NCI-H1930 (cell line): ENCODE measurements at places on chromosomes 6 and 20.

- no peak for DNase-seq
These were observed 31.2 kb downstream of the TREML1 start for GRCh38 chr6:41122918-41123317.

GRCh38 chr20:46206992-46207549 is 89.0 kb downstream of the CD40 start:
- DNase-seq: no peak

DNA sequence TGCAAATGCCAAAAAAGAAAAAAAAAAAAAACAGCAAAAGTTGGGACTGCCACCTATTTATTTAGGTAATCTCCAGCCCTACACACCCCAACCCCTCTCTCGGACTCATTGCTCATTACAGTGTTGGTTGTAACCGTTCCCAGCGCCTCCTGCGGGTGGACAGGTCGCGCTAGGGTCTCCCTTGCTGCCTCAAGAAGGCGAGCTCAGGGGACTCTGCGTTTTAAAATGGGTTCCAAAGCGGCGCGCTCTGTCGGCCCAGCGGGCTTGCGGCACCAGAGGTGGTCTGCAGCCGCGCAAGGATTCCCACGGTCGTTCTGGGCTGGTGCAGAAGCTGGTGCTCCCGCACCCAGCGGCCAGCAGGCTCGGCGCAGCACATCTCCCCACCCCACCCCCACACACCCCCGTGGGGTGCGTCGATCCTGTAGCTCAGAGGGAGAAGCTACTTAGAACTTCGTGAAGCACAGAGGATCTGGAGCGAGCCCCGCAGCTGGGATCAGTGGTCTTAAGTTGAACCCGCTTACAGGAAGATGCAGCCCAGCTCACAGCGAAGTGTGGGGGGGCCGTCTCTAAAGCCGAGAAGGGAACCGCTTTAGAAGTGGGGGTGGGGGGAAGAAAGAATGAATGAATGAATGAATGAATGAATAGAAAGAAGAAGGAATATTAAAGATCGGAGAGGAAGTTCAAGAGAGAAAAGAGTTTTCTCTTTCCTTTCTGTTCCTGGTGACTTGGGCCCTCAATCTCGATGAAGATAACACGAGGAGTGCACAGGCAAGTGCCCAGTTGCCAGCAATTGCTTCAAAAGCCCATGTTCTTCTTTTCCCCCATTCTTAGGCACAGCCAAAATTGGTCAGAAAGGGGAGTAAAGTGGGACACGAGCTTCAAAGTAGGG is 780 bp downstream of the TFAP2A start:
- no peak for DNase-seq

GRCh38 chr20:61220131-61220530 is 31.9 kb upstream of the CDH4 start:
- no peak for DNase-seq

DNA sequence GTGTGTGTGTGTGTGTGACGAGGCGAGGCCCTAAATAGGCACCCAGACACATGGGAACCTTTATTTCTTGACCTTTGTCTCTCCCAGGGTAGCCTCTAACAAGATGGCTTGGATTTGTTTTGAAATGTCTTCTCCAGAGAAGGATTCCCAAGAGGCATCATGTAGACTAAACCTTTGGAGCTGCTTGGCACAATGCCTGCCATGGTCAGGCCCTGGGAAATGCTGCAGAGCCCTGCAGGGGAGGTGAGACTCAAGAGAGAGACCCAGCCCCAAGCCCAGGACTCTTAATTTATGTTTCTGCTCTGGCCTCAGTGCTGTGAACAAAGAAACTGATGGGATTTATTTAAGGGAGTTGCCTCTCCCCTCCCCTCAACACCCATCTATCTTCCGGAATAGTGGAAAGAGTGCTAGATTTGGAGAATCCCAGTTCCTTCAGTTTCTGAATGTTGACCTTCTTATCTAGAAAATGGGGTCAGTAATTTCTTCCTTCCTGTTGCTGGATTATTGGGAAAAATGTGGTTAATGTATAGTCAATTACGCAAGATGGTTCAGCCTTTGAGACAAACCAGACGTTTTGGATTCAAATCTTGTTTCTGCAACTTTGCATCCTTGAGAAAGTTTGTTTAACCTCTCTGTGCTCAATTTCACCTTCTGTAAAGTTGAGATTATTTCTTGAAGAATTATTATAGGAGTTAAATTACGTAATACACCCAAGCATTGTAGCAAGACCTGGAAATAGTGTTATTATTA is 434.8 kb downstream of the MAFB start:
- DNase-seq: no peak

- DNase-seq: no peak
These were observed 228.9 kb upstream of the SMLR1 start for GRCh38 chr6:130598021-130598989.

DNA sequence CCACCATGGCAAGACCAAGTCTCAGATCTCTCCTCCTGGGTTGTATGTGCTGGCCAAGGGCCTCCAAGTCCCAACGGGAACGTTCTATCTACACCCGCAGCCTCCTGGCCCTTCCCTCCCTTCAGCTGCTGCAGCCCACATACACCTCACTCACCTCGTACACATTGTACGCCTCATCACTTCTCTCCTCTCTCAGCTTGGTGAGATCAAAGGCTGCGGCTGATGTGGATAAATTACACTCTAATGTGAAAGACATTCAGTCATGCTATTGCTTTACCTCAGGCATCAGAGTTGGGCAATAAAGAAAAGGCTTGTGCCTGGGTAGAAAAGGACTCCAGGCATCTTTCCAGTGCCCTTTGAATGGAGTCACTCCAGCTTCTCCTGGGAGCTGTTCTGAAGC is 135.3 kb upstream of the FOXQ1 start:
- no peak for DNase-seq

- no peak for DNase-seq
These were observed 24.1 kb downstream of the HECA start for GRCh38 chr6:139159016-139159415.

DNA sequence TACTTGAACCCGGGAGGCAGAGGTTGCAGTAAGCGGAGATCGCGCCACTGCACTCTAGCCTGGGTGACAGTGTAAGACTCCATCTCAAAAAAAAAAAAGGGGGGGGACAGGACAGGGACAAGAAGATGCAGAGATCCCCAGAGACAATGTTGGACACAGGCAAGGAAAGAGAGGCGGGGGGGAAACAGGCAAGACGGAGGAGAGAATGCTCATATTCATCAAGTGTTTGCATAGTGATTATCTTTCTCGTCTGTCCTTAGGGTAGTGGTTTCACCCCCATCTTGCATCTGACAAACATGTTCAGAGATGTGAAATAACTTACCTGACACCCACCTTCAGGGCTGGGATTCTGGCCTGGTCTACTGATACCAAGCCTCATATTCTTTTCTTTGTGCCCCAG is 29.0 kb downstream of the CHMP4B start:
- DNase-seq: no peak

DNA sequence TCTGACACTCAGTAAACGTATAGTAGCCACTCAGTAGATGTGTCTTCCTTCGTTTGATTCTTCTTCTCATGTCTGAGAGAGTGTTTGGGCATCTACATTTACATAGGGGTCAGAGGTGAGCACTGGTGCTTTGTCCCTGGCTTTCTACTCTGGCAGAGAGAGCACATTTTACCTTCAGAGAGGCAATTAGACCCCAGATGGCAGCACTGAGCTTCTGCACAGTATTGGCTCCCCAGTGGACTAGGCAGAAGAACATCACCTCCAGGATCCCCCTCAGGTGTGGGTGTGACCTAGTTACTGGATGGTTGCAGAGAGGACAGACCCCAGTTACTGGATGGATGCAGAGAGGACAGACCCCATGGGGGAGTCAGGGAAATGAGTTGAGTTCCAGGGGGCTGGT is 327.2 kb downstream of the DHX35 start:
- DNase-seq: no peak

DNA sequence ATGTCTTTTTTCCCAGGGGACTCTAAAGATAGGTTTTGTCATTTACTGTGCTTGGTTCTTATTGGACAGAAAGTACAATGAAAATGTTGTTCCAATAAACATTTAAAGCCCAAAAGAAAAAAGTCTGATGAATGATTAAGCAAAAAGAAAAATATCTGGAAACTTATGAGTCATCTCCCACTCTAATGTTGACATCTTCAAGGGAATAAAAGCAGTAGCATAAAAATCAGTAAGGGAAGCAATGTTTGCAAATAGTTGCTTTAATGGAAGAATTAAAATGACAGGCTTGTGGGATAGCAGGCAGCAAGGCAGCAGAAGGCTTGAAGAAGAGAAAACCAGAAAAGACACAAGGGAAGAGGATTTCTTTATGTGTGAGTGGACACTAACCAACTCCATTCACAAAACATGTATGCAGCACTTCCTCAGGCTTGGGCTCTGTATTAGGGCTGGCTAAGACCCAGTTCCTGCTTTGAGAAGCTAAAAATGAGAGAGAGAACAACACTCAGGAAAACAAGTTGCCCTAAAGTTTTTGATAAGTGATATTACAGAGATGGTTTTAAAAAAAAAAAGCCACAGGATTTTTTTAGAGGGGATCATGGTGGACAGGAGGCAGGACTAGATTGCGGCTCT is 263.2 kb upstream of the NT5E start:
- DNase-seq: no peak

DNA sequence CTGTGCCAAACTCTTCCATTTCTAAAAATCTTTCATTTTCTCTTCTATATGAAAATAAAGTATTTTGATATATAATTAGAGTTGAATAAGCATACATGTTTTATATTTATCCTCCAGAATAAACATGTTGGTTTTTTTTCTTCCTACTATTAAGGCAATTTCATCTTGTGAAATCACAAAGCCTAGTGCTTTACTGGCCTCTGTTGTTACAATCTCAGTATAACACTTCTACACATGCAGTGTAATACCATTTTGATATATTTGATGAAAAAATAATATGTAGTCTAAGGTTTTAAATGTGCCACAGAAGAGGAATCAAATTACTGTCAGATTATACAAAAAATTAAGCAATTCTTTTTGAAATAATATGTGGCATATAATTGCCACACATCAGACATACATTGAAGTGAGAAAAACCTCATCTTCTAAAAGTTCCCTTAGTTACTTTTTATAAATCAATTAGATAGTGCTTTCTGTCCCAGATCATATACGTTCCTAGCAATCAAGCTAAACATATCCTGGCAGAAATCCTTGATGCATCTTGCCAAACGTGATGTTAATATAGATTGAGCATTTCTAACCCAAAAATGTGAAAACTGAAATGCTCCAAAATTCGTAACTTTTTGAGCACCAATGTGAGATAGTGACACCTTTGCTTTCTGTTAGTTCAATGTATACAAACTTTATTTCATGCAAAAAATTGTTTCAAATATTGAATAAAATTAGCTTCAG is 225.1 kb upstream of the MANEA start:
- DNase-seq: no peak

- DNase-seq: no peak
These were observed 10.9 kb upstream of the PKIG start for GRCh38 chr20:44571362-44571988.

DNA sequence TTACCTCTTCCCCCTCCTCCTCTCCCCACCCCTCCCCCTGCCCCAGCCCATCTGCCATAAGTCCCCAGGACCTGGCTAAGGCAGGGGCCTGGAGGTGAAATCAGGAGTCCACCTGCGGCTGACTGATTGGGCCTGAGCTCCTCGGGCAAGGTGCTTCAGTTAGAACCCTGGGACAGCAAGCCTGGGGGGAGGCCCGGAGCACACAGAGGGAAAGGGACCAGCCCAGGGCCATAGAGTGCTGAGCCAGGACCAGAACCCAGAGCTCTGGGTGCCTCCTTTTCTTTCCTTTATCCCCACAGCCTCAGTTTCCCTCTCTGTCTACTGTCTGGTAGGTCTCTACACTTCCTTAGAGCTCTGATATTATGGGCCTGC is 35.7 kb upstream of the VEGFA start:
- DNase-seq: no peak

- no peak for DNase-seq
These were observed 105.4 kb upstream of the AKIRIN2 start for GRCh38 chr6:87807475-87807874.

DNA sequence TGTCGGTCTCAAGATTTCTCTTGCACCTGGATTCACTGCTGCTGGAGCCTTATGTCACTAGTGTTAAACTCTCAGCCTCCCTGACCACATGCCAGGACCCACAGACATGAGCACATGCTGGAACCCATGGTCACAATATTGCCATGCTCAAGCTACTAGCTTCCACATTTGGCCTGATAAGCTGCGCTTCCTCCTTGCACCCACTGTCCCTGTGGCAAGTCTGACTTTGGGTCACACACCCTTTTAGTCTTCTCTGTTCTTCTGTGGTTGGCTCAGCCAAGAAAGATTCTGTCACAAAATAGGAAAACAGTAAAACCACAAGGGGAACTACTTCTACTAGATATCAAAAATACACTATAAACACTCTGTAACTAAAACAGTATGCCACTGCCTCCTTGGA is 68.9 kb upstream of the HDAC2 start:
- DNase-seq: no peak

DNA sequence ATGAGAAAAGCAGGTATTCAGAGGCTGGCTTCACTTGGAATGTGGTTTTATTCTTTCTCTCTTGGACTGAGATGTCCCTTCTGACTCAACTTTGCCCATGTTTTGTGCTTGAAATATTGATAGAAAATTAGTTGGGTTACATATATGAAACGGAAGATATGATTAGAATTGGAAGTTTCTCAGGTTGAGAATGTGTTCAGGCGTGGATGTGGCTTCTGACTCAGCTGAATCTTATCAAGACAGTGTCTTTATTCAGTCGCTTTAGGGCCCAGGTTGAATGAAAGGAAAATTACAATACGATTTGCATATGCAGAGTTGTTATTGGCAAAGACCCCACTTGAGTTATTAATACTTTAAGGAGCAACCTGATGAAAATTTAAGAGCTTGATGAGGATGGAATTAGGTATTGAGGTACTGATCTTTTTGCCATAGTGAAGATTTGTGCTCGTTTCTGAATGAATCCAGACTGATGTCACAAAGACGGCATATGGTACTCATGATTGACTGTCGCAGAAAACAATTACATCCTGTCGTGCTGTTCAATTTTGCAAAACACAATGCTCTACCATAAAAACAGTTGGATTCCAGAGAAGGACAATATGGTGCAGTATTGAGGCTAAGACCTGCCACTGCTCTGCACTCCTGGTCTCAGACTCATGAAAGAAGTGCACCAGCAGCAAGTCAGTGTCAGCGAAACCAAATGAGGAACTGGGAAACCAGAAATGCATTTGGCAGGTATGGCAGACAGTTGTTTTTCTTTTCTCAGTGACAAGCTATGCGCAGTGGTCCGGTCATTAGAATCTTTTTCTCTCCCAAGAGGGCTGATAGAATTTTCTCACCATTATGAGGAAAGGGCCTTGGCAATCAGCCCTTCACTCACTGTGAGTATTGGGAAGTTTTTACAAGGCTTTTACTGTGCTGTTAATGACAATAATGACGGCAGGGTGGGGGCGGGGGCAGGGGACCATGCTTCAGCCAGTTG is 158.3 kb downstream of the DOK5 start:
- DNase-seq: no peak

GRCh38 chr6:11214901-11215300 is 17.6 kb downstream of the NEDD9 start:
- DNase-seq: no peak

DNA sequence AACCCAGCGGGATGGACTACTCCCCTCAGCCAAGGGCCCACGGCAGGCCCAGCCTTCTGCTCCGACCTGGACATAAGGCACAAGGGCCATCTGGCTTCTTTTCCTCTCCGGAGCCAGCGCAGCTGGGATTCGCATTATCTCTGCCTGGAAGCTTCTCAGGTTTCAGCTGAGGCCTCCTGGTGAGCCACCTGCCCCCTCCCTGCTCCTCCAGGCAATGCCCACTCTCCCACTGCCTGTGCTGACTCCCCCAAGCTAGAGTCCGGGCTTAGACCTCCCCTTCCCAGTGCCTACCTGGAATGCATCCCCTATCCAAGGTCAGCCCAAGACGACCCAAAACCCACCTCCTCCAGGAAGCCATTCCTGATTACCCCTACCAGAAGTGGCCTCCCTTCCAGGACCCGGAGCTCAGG is 60.7 kb downstream of the EZR start:
- no peak for DNase-seq

- DNase-seq: no peak
These were observed 213.4 kb downstream of the HIVEP2 start for GRCh38 chr6:142731611-142732010.
